SHP77 (cell line): ENCODE measurements at places on chromosomes 4 and X.

GRCh38 chr4:129218360-129218759 lies 122.4 kb downstream of the C4orf33 start:
- peak; percentile 20 for DNase-seq

DNA sequence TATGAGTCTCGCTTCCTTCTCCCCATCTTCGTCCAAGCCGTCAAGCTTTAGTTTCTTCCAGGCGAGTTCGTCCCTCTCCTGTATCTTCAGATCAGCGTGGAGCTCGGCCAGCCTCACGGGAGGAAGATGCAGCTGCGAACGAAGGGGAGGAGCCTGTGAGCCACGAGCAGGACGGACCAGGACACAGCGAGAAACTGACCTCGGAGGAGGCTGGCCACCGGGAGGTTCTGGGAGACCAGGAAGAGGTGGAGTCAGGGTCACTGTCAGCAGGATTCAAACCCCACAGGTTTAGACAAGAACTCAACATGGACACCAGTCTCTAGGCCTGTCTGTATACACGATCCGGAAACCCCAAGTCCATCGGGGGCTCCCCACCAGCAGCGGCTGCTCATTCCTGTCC lies 7.3 kb downstream of the LRPAP1 start:
- DNase-seq: no peak

GRCh38 chrX:122910697-122911096 lies 273.4 kb upstream of the GRIA3 start:
- DNase-seq: no peak

GRCh38 chr4:77415689-77416088 lies 189.9 kb upstream of the CXCL13 start:
- no peak for DNase-seq

- no peak for DNase-seq
Observed at GRCh38 chr4:177109769-177110168, 199.9 kb upstream of the NEIL3 start.

DNA sequence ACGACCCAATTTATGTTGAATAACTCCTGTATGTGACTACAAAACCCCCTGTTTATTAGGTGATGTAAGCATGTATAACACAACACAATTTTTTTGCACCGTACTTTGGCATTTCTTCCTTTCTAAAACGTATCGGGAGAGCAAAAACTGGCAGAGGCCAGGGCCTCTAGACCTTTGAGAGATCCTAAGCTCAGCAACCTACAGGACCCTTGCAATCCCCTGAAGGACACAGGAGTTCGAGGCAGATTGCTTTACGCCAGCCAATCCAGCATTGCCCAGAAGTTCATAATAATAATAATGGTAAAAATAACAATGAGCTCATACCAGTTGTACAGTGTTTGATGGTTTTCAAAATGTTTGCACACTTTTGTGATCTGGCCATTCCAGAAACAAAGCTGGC lies 7.7 kb downstream of the NKX3-2 start:
- no peak for DNase-seq

GRCh38 chr4:24070117-24070516 lies 180.3 kb upstream of the PPARGC1A start:
- no peak for DNase-seq
